ENCODE measurements at places on chromosomes 6 and 20.

DNA sequence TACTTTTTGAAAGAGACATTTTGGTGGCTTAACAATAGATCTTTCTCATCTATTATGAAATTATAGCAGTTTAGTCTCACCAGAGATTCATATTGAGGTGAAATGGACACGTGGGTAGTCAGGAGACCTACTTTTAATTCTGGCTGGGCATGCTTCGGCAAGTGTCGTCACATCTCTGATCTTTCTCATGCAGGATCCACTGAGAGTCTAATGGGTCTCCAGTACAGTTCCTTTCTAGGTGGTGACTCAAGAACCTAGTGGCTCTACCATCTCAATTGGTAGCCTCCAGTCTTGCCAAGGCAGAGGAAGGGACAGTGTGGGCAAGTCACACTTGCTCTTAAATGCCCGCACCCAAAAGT is 94.9 kb downstream of the KCNB1 start:
- no peak for DNase-seq

- no peak for DNase-seq
Measured at GRCh38 chr6:25635886-25636317, 16.1 kb upstream of the SCGN start.

DNA sequence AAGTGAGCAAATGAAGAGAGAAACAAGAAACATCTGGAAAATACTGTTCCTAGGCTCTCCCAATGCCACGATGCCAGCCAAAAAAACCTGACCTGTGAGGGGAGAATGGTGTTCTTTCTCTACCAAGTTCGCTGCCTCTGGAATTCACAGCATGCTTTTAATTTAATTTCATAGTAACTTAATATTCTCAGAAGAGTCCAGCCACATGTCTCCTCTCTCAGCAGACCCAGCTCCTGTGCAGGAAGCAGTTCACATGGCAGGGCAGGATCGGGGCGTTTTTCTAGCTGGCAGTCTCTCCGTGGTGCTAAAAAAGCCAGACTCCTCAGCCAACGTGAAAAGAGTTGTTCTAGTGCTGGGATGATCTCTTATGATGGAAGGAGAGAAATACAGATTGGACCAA is 57.5 kb downstream of the BFSP1 start:
- DNase-seq, result no peak

- DNase-seq, result no peak
Measured at GRCh38 chr6:91106083-91106482, 519.2 kb upstream of the MAP3K7 start.

All from fibroblast of pulmonary artery (primary cell).